ENCODE measurements at places on chromosomes 3 and 15. TPM values are rescaled to one million over a fixed set of nuclear protein-coding genes. Genes with fewer than 3 reads are reported as not detected.

DNA sequence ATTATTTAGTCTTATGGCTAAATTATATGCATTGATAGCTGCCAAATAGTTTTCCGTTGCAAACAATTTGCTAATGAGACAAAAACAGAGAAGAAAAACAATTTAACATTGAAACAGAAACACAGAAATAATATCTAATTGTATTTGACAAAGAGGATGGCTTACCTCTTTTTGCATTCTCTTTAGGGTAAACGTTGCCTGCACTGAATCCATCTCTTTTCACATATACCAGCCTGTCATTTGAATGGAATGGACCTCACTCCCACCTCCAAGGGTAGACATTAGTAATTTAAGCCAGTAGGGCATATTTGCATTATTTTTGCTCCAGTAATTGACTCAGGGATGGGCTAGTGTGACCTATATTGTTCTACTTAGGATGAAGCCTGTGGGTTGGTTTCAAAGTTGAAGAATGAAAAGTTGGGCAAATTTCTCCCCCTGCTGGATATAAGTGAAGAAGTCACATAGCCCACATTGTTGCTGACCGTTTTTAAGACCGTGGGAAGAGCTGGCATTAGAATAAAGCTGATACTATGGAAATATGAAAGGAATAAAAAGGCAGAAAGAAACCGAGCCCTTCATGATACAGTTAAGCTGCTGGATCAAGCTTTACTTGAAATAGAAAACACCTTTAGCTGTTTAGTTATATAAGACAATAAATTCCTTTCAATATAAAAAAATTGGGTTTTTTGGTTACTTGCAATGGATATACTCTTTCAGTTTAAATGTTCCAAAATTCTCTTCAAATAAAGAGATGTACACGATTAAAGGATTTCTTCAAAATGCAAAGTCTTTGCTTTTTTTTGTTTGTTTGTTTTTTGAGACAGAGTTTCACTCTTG, 26.9 kb downstream of the PIERCE2 start:
- DNase-seq = peak; percentile 29
- H3K36me3 ChIP-seq = no peaks in the 10 kb centered on the region
- no peaks in the 10 kb centered on the region for H3K27me3 ChIP-seq
- H3K4me3 ChIP-seq = no peak overlapping the region
- no peak overlapping the region for H3K27ac ChIP-seq
- H3K4me1 ChIP-seq = no peaks in the 10 kb centered on the region

DNA sequence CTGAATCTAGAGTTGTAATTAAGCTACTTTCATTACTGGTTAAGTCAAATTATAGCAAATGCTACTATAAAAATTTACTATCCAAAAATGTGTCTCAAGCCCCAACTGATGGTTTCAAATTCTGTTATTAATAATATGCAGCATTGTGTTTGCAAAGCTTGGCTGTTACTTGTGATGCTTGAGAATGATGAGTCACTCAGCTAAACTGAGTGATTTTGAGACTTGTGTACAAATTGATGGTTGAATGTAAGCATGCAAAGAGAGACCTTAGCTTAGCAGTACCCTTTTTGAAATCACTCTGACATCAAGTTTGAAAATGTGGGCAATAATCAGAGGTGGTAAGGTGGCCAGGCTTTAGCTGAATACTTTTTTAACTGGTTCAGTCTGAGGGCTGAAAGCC, 27.6 kb downstream of the OPA1 start:
- H3K27ac ChIP-seq = no peak overlapping the region
- DNase-seq = peak; percentile 30
- no peak overlapping the region for H3K4me3 ChIP-seq
- no peaks in the 10 kb centered on the region for H3K27me3 ChIP-seq

GRCh38 chr3:25057379-25057778, 370.7 kb upstream of the RARB start:
- no peaks in the 10 kb centered on the region for H3K36me3 ChIP-seq
- no peaks in the 10 kb centered on the region for H3K27me3 ChIP-seq
- H3K4me1 ChIP-seq = no peaks in the 10 kb centered on the region
- no peak overlapping the region for H3K4me3 ChIP-seq

DNA sequence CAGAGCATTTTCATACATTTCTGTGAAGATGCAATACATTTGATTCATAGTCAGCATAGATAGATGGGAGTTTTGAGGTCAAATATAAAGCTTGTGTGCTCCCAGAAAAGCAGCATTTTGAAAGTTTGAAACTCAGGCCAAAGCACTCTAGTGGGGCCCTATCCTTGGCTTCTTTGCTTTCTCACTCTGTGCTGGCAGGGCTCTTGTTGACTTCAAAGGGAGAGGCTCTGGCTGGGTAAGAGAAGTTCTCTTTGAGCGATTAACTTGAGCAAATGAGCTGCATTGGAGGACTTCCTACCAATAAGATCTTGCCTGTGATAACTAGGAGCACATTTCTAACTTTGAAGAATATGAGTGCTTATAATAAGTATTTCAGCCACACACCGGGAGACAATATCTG, 214.0 kb upstream of the RARB start:
- H3K27me3 ChIP-seq = no peaks in the 10 kb centered on the region
- H3K4me1 ChIP-seq = no peaks in the 10 kb centered on the region
- no peaks in the 10 kb centered on the region for H3K36me3 ChIP-seq
- H3K4me3 ChIP-seq = no peak overlapping the region
- no peak overlapping the region for H3K27ac ChIP-seq
- DNase-seq = no peak

HYAL3 gene
- 6.3 TPM for total RNA-seq

NTRK3 gene
- 14.5 TPM for total RNA-seq

DNA sequence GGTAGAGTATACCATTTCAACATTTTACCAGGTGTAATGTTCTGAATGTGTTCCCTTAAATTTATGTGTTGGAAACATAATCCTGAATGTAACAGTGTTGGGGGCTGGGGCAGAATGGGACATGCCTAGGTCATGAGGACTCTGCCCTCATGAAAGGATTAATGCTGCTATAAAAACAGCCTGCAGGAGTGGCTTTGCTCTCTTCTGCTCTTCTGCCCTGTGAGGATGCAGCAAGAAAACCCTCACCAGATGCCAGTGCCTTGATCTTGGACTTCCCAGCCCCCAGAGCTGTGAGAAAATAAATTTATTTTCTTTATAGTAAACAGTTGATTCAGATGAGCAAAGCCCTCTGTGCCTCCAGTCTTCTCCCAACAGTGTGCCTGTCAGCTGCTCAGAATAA, 326.0 kb upstream of the ONECUT1 start:
- DNase-seq = no peak
- no peaks in the 10 kb centered on the region for H3K36me3 ChIP-seq
- no peak overlapping the region for H3K4me3 ChIP-seq

DNA sequence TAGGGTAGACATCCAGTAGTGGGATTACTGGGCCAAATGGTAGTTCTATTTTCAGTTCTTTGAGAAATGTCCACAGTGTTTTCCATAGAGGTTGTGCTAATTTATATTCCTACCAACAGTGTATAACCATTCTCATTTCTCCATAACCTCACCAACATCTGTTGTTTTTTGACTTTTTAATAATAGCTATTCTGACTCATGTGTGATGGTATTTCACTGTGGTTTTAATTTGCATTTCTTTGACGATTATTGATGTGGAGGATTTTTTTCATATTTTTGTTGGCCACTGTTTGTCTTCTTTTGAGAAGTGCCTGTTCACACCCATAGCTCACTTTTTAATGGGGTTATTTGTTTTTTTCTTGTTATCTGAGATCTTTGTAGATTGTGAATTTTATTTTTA, 125.2 kb downstream of the CFAP20DC start:
- no peaks in the 10 kb centered on the region for H3K4me1 ChIP-seq
- DNase-seq = peak; percentile 76
- H3K27me3 ChIP-seq = no peaks in the 10 kb centered on the region
- H3K36me3 ChIP-seq = no peaks in the 10 kb centered on the region
- H3K27ac ChIP-seq = no peak overlapping the region

KNG1 gene
- total RNA-seq = not detected

GOLGA6D gene
- not detected for total RNA-seq

PLIN1 gene
- total RNA-seq = not detected

- H3K4me3 ChIP-seq = peak overlapping the region; percentile 97
- no peaks in the 10 kb centered on the region for H3K27me3 ChIP-seq
- peaks cover 5% of the 10 kb centered on the region for H3K4me1 ChIP-seq
- peak overlapping the region; percentile 83 for H3K27ac ChIP-seq
- DNase-seq = peak; percentile 7
These were observed 891 bp downstream of the EXOG start for GRCh38 chr3:38497031-38497430.

GRCh38 chr3:32709346-32709745, 24.4 kb downstream of the CNOT10 start:
- DNase-seq = no peak
- H3K4me1 ChIP-seq = no peaks in the 10 kb centered on the region
- no peak overlapping the region for H3K4me3 ChIP-seq
- H3K27me3 ChIP-seq = no peaks in the 10 kb centered on the region
- no peak overlapping the region for H3K27ac ChIP-seq

DNA sequence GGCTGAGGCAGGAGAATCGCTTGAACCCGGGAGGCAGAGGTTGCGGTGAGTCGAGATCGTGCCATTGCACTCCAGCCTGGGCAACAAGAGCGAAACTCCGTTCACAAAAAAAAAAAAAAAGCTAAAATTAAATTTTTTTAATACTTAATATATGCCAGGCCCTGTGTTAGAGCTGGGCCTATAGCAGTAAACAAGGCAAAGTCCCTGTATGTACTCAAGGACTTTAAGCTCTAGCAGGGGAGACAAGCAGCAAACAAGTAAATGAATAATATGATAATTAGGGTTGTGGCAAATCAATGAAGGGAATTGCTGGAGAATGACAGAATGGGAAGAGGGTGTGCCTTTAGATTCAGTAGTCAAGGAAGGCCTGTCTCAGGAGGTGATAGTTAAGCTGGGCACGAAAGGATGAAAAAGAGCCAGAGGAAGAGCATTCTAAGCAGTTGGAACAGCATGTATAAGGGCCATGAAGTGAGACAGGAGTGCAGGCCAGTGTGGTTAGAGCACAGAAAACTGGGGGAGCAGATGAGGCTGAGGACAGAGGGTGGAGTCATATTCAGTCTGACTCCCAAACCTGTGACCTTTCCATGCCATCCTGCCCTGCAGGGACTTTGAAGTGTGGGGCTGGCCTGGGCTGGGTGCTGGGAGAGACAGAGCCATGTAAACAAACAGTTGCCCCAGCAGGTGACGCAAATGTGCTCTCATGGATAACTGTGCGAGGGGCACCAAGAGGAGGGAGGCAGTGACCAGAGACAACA, 6.6 kb upstream of the RAF1 start:
- H3K4me1 ChIP-seq = no peaks in the 10 kb centered on the region
- H3K36me3 ChIP-seq = no peaks in the 10 kb centered on the region
- no peaks in the 10 kb centered on the region for H3K27me3 ChIP-seq
- no peak overlapping the region for H3K4me3 ChIP-seq
- H3K27ac ChIP-seq = no peak overlapping the region

DNA sequence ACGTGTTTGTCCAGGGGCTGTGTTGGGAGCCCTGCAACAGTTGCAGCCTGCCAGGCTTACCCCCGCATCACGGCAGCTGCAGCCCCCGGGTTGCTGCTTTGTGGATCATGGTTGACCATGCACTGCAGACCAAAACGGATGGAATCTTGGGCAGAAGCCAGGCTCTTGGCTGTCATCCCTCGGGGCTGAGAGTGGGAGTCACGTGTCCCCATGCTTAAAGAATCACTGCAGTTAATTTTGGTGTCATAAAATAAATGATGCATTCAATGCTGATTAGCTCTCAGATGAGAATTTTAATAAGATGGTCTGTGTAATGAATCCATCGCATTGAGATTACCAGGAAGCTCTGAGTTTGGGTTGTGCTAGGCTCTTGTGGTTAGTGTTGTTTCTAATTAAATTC, 115.6 kb downstream of the CHDH start:
- no peaks in the 10 kb centered on the region for H3K27me3 ChIP-seq
- peak; percentile 26 for DNase-seq
- no peak overlapping the region for H3K4me3 ChIP-seq
- no peak overlapping the region for H3K27ac ChIP-seq
- H3K4me1 ChIP-seq = no peaks in the 10 kb centered on the region
- no peaks in the 10 kb centered on the region for H3K36me3 ChIP-seq

DNA sequence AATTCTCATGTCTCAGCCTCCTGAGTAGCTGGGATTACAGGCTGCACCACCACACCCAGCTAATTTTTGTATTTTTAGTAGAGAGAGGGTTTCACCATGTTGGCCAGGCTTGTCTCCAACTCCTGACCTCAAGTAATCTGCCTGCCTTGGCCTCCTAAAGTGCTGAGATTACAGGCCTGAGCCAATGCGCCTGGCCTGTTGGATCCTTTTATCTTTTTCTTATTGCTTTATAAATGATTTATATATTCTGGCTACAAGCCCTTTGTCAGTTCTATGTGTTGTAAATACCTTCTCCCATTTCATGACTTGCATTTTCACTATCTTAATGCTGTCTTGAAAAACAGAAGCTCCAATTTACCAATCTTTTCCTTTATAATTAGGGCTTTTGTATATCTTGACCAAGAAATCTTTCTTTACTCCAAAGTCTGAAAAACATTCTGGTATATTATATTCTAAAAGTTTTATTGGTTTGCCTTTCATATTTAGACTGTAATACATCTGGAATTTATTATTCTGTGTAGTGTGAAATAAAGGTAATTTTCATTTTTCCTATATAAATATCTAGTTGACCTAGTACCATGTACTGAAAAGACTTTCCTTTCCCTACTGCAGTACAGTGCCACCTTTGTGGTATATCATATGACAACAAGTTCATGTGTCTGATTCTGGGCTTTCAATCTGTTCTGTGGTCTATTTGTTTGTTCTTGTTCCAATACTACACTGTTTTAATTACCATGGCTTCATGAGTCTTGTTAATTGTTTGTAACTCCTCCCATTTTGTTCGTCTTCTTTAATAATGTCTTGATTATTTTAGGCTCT, 52.9 kb upstream of the RNU6-1 start:
- H3K4me3 ChIP-seq = no peak overlapping the region
- no peak overlapping the region for H3K27ac ChIP-seq
- no peak for DNase-seq

DNA sequence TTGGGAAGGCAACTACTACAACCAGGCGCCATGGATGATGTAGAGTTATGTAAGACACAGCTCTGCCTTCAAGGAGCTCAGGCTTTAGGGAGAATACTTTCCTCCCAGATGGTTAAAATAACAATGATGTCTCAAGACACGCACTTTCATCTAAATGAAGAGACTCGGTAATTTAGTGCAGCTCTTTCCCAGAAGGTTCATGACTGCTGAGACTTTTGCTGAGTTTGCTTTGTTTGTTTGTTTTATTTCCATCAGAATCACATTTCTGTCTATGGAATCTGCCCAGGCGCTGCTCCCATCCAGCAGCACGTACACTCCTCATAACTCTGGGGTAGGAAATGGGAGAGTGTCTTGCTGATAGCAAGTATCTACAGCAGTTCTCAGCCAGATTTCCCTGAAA, 33.9 kb upstream of the MEX3B start:
- peaks cover 4% of the 10 kb centered on the region for H3K27me3 ChIP-seq
- no peak for DNase-seq

- H3K27ac ChIP-seq = no peak overlapping the region
- H3K4me1 ChIP-seq = no peaks in the 10 kb centered on the region
- H3K27me3 ChIP-seq = no peaks in the 10 kb centered on the region
- peaks cover 21% of the 10 kb centered on the region for H3K36me3 ChIP-seq
- no peak for DNase-seq
- no peak overlapping the region for H3K4me3 ChIP-seq
These were observed 54.1 kb downstream of the LEO1 start for GRCh38 chr15:51917493-51917892.

Measured in astrocyte (in vitro differentiated cells and primary cell).